ENCODE measurements at places on chromosomes 5 and 9. TPM values are rescaled to one million over a fixed set of nuclear protein-coding genes. Genes with fewer than 3 reads are reported as not detected.

DNA sequence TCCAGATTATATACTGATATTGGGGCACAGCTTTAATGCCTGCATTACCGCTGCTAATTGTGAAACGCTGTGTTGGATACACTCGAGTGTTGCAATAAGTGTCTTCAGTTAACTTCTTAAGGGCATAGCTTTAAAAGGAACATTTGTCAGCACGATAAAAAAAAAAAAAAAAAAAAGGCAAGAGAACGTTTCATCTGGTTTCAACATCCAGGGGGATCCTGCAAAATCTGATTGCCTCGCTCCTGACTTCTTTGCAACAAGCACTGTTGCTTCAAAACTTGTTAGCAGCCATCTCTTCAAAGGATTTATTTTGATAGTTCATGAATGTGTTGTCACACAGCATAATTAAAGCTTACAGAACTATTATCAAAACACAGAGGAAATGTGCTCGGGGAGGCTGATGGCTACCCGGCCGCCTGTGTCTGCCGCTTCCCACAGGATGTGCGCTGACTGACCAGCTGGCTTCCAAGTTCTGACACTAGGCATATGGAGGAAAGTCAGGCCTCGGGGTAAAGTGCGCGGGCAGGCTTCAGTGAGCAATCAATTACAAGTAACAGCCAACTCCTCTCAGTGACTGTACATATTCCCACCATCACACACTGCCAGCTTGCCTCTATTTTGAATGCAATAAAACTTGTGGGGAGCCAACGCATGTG, 77.7 kb downstream of the EBF1 start:
- DNase-seq: no peak

PROB1 gene
- total RNA-seq: 0.17 TPM

DNA sequence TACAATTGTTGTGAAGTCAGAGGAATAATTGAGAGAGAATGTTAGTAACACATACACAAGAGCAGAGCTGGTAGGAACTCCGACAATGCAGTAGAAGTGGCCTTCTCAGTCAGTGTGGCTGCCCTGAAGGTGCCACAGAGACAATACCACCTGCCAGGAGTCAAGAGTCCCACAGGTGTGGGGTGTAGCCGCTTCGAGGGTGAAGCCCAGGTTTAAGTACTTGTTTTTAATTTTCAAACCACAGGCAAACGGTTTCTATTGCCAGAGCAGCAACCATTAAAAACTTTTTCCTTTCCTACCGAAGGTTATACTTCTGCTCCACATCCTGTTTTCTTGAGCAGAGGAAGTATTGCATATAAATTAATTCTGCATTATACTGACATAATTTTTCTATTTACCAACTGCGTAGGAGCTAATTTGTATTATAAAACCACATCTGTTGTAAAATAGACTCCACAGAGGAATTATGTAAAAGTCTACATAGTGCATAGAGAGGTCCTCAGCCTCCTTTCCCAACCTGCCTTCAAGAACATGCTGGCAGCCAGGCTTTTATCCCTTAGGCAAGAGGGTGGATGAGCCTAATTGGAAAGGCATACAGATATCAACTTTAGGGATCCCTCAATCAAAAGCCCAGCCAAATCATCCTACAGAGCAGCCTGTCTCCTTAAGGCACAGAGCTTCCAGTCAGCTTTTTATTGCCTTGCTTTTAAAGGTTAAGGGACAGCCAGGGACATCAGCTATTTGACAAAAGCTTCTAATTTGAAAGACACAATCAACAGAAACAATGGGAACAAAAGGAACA, 12.9 kb upstream of the ACTBL2 start:
- no peak for DNase-seq

GRCh38 chr9:70801181-70801829, 320.1 kb downstream of the TRPM3 start:
- DNase-seq: no peak

DNA sequence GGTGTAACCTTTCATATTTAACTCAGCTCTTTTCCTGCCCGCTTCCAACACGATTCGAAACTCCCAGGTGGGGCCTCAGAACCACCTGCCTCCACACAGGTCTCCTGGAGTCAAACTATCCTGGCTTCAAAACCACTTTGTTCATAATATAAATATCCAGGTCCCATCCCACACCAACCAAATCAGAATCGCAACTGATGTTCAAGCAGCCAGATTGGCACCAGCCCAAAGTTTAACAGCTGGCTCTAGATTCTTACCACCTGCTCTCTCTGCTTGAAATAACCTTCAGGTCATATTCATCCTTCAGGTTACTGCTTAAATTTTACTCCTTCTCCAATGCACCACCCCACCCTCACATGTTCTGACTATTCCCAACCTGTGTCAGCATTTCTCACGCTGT, 231.4 kb upstream of the TRPM3 start:
- no peak for DNase-seq

GRCh38 chr9:124869466-124869985, 7.6 kb downstream of the ARPC5L start:
- no peak for DNase-seq

GRCh38 chr5:116650544-116650943, 75.9 kb upstream of the SEMA6A start:
- no peak for DNase-seq

DNA sequence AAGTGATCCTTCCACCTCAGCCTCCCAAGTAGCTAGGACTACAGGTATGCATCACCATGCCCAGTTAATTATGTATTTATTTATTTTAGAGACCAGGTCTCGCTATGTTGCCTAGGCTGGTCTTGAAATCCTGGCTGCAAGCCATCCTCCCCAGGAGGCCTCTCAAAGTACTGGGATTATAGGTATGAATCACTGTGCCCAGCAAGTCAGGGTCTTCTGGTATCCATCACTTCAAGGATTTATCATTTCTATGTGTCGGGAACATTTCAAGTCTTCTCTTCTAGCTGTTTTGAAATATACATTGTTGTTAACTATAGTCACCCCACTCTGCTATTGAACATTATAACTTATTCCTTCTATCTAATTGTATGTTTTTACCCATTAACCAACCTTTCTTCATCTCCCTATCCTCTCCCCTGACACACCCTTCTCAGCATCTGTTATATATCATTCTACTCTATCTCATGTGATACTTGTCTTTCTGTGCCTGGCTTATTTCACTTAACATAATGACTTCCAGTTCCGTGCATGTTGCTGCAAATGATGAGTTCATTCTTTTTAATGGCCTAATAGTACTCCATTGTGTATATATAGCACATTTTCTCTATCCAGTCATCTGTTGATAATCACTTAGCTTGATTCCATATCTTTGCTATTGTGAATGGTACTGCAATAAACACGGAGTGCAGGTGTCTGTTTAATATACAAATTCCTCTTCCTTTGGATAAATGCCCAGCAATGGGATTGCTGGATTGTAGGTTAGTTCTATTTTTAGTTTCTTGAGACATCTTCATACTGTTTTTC, 26.4 kb downstream of the UTP15 start:
- DNase-seq: peak; percentile 79

GRCh38 chr9:79116041-79116440, 455.7 kb upstream of the TLE4 start:
- DNase-seq: no peak

GRCh38 chr5:127311781-127312525, 21.4 kb downstream of the MEGF10 start:
- no peak for DNase-seq

GRCh38 chr5:132394667-132395259, 25.3 kb downstream of the SLC22A5 start:
- DNase-seq: no peak

- no peak for DNase-seq
These were observed 650 bp downstream of the MRRF start for GRCh38 chr9:122265149-122265915.

DNM1 gene
- total RNA-seq: 20.6 TPM

DNA sequence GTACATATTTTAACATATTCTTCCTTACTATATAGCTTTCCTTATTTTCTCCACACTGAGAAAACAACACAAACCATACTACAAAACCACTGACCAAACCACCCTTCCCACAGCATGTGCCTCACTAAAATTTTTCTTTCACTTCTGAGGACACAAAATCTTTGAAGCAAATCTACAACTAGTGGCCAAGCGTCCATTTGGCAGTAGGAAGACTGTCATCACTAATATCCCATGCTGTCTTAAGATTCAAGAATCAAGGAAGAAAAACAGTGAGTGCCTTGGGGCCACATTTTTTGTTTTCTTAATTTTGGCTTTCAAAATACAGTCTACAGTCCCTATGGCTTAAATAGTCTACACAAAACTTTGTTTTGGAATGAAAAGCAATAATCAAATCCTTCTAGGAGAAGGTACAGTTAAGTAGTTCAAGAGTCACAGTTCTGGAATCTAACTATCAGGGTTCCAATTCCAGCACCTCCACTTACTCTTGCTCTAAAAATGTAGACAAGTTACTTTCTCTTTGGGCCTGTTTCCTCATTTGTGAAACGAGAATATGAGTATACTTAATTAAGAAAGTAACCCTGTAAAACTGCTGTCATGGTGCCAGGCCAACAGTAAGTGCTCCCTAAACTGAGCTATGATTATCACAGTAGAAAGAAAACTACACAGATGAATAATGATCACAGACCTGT, 227.9 kb downstream of the BNC2 start:
- DNase-seq: no peak

DNA sequence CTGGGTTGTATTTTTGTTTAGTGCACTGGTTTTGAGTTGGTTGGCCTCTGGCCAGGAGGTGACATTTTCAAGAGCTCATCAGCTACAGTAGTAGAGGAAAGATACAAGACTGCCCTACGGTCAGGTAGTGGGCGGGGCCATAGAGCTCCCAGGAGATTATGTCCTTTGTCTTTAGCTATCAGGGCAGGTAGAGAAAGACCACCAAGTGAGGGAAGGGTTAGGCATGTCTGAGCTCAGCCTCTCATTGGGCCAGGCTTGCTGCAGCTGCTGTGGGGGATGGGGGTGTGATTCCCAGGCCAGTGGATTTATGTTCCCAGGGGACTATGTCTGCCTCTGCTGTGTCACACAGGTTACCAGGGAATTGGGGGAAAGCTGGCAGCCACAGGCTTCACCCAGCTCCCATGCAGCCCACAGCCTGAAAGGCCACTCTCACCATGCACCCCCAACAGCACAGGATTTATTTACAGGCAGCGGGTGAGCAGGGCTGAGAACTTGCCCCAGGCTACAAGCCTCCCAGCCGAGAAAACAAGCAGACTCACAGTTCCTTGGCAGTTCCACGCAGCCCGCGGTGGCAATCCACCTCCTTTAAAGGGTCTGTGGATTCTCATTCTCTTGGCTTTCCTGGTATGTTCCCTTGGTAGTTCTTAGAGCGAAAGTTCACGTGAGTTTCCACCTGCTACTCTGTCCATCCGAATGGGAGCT, 37.5 kb upstream of the BOD1 start:
- DNase-seq: no peak

DNA sequence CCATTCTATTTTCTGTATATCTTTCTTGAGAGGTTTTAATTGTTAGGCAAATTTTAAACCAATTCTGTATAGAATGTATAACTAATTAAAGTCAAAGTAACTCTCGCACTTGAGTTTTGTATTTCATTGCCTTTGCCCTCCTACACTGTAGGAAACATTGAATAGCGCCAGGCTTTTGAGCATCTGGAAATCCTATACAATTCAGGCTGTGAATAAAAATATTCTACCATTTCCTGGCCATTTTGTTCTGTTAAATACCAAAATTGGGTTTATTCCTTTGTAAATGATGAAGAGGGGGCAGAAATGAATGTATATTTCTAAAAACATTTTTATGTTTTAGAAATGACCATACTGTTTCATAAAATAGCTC, 571.8 kb upstream of the CLINT1 start:
- DNase-seq: no peak

DNA sequence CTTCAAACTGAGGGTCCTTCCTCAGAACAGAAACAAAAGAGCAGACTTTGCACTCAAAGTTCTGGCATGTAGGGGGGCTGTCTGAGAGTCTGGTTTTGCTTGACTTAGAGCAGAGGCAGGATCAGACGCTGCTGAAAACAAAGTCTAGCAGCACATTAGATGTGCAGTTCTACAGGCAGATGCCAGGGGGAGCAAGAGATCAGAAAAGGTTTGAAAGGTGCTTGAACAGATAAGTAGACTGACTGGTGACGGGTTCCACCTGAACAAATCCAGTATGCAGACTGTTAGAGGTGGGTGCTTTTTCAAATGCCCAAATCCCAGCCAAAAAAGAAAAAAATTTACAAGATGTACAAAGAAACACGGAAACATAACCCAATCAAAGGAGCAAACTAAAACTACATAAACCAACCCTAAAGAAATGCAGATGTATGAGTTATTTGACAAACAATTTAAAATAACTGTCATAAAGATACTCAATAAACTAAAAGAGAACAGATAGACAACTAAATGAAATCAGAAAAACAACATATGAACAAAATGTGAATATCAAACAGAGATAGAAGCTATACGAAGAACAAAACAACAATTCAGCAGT, 194.7 kb upstream of the FREM1 start:
- DNase-seq: peak; percentile 13

CSNK1G3 gene
- total RNA-seq: 65.5 TPM

DNA sequence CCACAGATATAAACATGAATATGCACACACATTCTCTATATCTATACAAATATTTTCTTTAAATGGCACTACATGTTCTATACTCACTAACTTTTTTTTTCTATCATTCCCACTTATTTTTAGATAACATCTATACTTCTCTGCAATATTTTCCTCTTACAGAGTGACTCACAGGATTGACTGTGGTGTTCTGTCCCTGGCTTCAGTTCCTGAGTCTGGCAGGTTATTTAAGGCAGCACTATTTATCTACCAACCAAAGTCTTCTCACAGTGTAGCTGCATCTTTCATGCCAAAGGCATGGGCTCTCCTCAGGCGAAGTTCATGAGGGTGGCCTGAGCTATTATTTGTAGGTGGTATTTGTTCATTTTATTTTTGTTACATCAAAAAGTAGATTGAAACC, 409.0 kb downstream of the PRR16 start:
- no peak for DNase-seq
